Stimulated activated CD4-positive, alpha-beta T cell treated with anti-CD3 and anti-CD28 coated beads, TNF-alpha, amount 100 ng/mL, for 4 hours (primary cell): ENCODE measurements at places on chromosomes 4 and X.

GRCh38 chrX:119565107-119565663 is at the start of gene STEEP1:
TSS of gene STEEP1 (minus strand) at chrX:119565409. CDS start at chrX:119565355, 54 bp downstream.
- DNase-seq = peak; percentile 76

- no peak for DNase-seq
These were observed 13.2 kb upstream of the PCDH18 start for GRCh38 chr4:137545461-137545861.

- no peak for DNase-seq
These were observed 4.6 kb downstream of the NDST4 start for GRCh38 chr4:115108850-115109249.

DNA sequence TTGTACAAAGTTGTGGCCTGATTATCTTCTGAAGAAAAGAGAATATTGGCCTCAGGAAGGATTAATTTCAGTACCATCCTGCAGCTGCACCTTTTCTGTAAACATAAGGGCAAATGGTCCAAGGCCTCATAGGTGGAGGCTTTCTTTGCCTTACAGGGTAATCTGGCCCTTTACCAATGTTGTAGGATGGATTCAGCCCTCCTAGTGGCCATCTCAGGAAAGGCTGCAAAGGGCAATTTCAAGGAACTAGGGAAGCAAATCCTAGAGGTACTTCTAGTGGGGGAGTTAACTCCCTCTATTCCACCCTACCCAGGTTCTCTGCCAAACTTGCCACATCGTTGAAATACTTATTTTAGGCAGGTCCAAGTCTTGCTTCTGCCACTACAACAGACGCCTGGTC is 57.6 kb downstream of the UGT2B11 start:
- no peak for DNase-seq

DNA sequence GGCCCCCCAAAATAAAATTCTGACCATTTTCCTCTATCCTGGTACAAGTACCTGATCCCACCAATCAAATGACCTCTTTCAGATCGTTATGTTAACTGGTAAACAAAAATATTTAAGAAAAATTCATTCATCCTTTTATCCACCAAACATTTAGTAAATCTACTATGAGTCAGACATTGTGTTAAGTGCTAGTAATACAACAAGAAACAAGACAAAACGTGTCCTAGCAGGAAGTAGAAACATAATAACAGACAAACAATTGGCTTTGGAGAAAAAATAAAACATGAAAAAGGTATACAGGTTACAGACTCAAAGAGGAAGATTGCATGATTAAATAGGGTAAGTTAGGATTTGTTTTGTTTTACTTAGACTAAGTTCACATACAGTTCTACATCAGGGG is 43.7 kb downstream of the ANTXR2 start:
- DNase-seq = no peak

GRCh38 chrX:130419263-130419662 is 17.5 kb downstream of the RBMX2 start:
- no peak for DNase-seq

DNA sequence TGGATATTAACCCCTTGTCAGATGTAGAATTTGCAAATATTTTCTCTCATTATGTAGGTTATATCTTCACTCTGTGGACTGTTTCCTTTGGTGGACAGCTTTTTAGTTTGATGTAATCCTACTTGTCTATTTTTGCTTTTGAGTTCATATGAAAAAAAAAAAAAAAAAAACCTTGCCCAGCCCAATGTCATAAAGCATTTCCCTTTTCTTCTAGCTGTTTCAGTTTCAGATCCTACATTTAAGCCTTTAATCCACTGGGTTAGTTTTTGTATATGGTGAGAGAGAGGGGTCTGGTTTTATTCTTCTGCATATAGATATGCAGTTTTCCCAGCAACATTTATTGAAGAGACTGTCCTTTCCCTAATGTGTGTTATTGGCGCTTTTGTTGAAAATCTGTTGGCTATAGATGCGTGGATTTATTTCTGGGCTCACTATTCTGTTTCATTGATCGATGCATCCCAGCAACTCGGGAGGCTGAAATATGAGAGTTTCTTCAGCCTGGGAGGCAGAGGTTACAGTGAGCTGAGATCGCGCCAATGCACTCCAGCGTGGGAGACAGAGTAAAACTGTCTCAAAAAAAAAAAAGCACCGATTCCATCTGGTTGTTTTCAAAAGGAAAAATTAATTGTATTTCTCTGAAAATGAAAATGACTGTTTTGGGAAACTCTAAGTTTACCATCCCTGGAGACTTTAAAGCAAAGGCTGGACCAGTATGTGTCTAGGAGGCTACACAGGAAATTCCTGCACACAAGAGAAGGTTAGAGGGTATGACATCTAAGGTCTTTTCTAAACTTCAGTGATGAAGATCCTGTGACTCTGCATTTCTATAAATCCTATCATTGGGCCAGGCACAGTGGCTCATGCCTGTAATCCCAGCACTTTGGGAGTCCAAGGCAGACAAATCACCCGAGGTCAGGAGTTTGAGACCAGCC is 35.6 kb downstream of the STEEP1 start:
- no peak for DNase-seq

DNA sequence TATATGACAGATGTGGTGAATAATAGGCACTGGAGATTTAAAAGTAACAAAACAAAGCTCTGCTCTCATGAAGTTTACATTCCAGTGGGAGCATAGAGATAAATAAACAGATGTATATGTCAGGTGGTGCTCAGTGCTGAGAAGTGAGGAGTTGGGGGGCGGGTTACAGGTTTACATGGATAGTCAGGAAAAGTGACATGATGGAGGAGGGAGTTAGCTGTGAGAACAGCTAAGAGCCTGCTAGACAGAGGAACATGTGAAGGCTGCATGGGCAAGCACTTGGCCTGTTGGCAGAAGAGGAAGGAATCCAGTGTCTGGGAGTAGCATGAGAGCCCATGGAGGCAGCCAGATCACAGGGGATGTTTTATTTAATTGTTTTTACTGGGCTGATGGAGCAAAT is 10.2 kb upstream of the TMEM156 start:
- DNase-seq = no peak

DNA sequence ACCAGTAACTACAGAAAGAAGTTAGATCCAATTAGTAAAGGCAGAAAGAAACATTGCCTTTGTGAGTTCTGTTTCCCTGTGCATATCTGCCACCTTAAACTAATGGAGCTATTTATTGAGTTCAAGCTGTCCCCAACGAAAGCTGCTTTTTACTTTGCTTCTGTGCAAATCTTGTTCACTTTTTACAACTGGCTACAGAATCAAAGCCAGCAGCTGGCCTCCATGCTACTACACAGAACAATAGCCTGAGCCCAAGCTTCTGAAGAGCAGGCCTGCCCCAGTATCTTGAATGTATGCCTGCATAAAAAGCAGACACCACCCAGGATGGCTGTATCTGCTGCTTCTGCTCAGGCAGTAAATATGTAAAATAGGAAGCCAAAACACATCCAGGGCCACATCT is 28.1 kb downstream of the ANK2 start:
- DNase-seq = no peak

GRCh38 chrX:145843146-145843904 is 25.7 kb downstream of the SLITRK2 start:
- DNase-seq = no peak

DNA sequence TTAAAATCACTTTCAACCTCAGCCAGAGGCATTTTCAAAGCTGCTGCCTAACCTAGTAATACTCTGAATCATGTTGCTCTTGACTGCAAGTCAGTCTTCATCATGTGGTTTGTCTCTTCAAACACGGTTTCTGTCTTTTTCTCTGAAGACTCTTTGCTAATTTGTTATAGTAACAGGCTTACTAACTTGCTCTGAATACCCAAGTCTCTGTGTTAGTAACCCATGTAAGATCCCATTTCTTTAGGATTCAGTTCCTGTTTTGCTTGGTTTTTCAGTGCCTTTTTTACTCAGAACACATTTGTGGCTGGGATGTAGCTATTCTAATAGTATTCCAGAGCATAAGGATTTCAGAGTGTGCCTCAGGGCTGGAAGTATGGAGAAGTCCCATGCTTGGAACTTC is 1450.6 kb upstream of the IGFBP7 start:
- DNase-seq = no peak

- DNase-seq = no peak
These were observed 1.6 kb upstream of the LNX1 start for GRCh38 chr4:53592686-53593501.

DNA sequence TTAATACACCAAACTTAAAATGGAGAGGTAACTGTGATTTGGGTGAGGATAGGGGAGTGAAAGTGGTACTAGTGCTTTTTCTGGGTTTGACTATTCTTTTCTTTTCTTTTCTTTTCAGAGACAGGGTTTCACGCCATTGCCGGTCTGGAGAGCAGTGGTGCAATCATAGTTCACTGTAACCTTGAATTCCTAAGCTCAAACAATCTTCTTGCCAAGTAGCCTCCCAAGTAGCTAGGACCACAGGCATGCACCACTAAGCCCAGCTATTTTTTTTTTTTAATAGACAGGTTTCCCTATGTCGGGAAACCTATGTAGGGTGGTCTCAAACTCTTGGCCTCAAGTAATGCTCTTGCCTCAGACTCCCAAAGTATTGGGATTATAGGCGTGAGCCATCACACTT is 3.0 kb upstream of the ARMCX4 start:
- no peak for DNase-seq

DNA sequence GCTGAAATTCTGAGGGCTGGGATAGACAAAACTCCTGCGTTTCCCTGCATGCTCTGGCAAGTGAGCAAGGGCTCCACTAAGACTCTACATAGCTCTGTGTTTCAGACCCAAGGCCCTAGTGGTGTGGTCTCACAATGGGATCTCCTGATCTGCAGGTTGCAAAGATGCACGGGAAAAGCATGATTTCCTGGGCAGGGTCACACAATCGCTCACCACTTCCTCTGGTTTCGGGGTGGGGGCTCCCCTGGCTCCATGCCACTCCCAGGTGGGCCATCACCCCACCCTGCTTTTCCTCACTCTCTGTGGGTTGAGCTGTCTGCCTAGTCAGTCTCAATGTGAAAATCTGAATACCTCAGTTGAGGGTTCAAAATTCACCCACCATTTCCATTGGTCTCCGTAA is 111.5 kb downstream of the KLF8 start:
- DNase-seq = no peak

- DNase-seq = no peak
These were observed 84.6 kb downstream of the FBXO8 start for GRCh38 chr4:174198828-174199227.

GRCh38 chr4:62450740-62451139 is 1250.6 kb downstream of the ADGRL3 start:
- no peak for DNase-seq

DNA sequence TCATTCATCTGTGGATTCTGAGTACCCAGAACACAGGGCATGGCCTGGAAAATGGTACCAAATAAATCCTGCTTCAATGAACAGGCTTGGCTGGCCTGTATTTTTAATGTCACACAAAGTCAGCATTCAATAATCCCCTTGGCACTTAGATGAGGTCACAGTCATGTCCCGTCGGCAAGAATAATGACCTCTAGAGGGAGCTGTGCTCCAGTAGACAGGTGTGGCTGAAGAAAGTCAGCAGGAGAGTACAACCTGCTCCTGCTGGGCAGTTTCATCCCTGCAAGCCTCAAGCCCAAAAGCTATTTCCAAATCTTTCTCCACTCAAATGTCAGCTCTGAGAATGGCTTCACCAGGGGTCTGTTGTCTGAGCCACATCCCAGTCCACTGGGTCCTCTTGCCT is 404.0 kb upstream of the F9 start:
- no peak for DNase-seq

DNA sequence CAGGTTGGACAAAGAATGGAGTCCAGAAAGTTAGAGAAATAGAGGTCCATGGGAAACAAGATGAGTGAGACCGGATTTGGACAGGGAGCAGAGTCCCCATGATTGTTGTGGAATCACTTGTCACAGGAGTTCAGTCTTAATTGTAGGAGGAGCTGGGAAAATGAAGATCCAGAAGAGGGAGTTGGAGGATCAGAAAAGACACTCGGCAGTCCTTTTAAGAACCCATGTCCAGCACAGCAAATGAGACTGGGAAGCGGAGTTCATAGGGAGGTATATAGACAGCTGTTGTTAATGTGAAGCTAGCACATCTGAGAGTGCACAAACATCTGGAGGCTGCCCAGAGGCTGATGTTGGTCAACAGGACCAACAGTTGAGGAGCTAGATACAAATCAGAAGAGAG is 111.4 kb upstream of the RXFP1 start:
- DNase-seq = no peak

- no peak for DNase-seq
These were observed 82.4 kb downstream of the F11 start for GRCh38 chr4:186348433-186348832.

DNA sequence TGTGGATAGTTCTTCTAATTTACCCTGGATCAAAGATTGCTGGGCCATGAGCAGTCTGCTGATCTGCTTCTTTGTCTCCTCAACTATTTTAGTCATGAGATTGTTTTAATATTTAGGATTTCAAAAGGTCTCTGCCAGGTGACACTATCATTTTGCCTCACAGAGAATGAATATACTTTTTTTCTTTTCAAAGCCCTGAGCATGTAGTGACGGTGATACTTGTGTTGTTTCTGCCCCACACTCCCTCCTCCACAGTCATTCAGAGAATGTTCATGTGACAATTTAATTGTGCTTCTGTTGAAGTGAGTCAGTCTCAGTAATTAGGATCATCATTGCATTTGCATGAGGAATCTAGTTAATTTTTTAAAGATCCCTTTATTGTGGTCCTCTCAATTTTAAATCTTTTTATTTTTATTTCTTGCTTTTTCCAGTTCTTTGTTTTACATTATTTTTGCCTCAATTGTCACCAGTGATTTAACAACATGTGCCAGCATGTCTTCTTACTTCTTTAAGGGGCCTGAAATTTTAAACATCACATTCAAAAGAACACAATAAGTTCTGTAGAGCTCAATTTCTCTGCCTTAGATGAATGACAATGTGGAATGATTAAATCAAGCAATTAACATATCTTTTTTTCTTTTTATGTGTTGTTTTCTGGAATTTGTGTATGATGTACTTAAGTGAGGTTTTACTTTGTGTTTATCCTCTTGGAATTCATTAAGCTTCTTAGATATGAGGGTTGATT is 12.3 kb downstream of the MMRN1 start:
- DNase-seq = no peak

DNA sequence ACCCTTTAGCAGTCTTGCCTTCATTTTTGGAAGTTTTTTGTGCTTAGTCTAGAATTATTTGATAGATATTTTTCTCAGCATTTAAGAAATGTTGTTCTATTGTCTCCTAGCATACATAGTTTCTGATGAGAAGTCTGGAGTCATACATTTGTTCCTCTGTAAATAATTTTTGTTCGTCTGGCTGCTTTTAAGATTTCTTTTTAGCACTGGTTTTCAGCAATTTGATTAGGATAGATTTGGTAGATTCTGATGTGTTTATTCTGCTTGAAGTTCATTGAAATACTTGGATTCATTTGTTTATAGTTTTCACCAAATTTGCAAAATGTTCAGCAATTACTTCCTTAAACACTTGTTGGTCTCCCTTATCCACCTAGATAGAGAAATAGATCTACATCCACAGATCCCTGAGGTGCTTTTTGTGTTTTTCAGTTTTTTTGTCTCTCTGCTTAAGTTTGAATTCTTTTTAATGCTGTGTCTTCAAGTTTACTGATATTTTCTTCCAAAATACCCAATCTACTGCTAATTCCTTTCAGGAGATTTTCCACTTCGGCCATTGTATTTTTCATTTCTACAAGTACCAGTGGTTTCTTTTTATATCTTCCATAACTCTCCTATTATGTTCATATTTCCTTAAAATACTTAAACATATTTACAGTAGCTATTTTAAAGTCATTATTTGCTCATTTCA is 64.9 kb downstream of the ABLIM2 start:
- DNase-seq = no peak
